ENCODE measurements at places on chromosomes 5 and 9. TPM values are rescaled to one million over a fixed set of nuclear protein-coding genes. Genes with fewer than 3 reads are reported as not detected.

- H3K27ac ChIP-seq, result peak overlapping the region; percentile 48
- no peaks in the 10 kb centered on the region for H3K27me3 ChIP-seq
- no peaks in the 10 kb centered on the region for H3K36me3 ChIP-seq
Measured at GRCh38 chr5:96196890-96197289, 235.2 kb upstream of the ELL2 start.

- H3K4me1 ChIP-seq, result peaks cover 44% of the 10 kb centered on the region
- no peaks in the 10 kb centered on the region for H3K27me3 ChIP-seq
- DNase-seq, result no peak
- peak overlapping the region; percentile 91 for H3K27ac ChIP-seq
Measured at GRCh38 chr5:57176350-57176857, 2.5 kb downstream of the GPBP1 start.

ZSWIM6 gene
- total RNA-seq, result 15.7 TPM

SPACA9 gene
- total RNA-seq, result 3.3 TPM

- no peak for DNase-seq
- no peaks in the 10 kb centered on the region for H3K27me3 ChIP-seq
- no peaks in the 10 kb centered on the region for H3K4me1 ChIP-seq
Measured at GRCh38 chr9:27712806-27713205, 139.5 kb upstream of the C9orf72 start.

GRCh38 chr5:4295663-4296339 lies 700.2 kb downstream of the IRX1 start:
- no peaks in the 10 kb centered on the region for H3K4me1 ChIP-seq
- no peaks in the 10 kb centered on the region for H3K27me3 ChIP-seq
- H3K4me3 ChIP-seq, result no peak overlapping the region
- no peak for DNase-seq
- no peak overlapping the region for H3K27ac ChIP-seq
